ENCODE measurements at places on chromosomes 6 and 20.

DNA sequence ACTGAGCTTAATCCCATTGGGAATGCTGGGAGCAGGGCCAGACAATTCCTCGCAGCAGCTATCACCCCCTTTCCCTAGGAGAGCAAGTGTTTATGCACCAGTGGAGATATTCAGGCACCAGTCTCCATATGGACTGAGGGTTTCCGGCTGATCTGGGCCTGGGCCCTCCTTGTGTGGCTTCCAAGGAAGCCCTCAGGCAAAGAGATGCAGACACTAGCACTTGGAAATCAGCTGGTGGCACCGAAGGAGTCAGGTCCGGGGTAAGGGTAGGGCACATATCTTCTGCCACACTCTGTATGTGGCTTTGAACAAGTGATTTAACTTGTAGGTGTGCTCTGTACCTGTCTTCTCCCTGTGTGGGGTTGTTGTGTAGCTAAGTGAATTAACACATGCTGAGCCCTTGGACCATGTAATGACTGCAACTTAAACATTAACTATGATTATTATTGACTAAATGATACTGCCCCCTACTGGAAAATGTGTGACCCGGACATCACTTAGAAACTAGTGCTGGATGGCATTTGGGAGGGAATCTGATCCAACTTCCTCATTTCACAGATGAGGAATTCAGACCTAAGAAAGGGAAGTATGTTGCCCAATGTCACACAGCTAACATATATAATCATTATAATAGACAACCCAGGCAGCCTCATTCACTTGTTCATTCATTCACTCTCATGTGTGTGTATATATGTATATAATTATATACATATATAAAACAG, 19.3 kb upstream of the WFDC2 start:
- DNase-seq = no peak

DNA sequence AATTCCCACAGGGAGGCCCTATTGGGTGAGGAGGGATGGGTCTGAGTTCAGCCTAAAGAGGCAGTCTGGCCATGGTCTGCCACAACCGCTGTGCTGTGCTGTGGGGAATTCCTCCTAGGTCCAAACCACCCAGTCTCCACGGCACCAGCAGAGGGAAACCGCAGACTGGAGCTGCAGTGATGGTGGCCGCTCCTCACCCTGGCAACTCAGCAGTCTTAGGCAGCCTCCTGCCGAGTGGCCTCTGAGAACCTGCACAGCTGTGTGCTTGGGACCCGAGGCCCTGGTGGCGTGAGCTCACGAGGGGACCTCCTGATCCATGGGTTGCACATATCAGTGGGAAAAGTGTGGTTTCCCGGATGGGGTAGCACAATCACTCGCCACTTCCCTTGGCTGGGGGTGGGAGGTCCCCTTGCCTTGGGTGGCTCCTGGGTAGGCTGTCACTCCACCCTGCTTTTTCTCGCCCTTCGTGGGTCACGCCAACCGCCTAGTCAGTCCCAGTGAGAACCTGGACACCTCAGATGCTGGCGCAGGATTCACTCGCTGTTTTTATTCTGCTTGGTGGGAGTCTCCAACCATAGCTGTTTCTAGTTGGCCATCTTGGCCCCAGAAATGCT, 242.2 kb downstream of the CDH26 start:
- DNase-seq = no peak

DNA sequence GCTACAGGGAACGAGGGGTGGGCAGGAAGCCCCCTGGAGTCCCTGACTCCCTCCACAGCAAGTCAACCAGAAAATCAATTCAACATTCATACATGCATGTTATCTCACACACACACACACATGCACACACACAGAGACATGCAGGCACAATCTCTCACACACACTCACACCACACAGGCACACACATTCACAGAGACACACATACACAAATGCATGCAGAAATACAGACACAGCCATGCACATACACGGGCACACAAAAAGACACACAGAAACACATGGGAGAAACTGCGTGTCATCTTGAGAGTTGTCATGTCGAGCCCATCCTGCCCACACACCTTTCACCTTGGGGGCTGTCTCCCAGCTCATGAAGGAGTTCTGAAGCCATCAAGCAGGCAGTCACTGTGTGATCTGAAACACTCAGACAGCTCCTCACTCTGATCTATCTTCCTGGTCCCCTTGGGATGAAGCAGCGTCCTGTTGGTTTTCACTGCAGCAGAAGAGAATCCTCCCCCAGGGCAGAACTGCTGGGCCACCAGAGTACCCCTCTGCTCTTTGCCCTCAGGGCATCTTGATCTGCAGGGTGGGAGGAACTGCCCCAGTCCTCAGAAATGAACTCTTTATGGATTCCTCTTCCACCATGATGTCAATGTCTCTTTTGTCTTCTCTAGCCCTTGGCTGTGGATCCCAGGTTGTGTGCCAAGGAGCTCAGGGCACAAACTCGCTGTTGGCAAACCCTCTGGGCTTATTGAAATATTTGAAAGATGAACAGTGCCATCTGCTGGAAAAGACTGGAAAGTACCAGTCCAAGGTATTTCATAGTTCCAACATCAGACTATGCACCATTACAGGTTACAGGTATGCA, 8.8 kb downstream of the RAET1L start:
- DNase-seq = peak; percentile 34

- no peak for DNase-seq
Observed at GRCh38 chr6:51184046-51184445, 365.4 kb downstream of the TFAP2B start.

DNA sequence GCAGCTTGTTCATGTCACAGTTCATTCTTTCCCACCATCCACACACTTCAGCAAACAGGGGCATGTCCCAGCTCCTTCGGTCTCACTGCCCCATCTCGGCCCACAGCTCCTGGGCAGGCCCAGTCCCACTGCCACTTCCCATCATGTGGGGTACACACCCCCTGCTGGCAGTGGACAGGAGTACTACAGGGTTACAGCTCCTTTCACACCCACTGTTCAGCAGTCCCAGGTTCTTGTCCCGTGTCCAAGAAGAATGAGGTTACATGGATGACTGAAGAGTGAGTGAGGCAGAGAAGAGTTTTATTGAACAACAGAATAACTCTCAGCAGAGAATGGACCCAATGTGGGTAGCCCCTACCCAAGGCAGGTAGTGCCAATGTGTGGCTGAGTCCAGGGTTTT, 77.8 kb upstream of the SMLR1 start:
- no peak for DNase-seq

- DNase-seq = no peak
Observed at GRCh38 chr6:145623231-145623630, 112.1 kb downstream of the EPM2A start.

DNA sequence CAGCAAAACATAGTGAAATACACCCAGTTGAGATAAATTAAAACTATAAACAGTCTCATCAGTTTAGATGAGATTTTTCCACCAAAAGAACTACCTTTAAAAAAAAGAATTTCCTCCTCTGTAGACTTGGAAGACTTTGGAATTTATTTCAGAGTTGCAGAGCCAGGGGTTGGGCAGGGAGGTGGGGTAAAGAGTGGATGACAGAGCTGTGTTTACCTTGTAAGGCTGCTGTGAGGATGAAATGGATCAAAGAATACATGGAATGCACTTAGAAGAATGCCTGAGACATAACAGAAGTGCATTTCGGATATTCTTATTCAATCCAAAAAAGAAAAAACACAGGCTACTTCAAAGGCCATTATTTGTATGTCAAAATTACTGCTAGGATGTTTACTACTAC, 6.4 kb upstream of the LY86 start:
- no peak for DNase-seq

- no peak for DNase-seq
Observed at GRCh38 chr20:4797275-4797674, 75.6 kb downstream of the PRND start.

- no peak for DNase-seq
Observed at GRCh38 chr6:169201985-169202384, 51.7 kb downstream of the THBS2 start.

DNA sequence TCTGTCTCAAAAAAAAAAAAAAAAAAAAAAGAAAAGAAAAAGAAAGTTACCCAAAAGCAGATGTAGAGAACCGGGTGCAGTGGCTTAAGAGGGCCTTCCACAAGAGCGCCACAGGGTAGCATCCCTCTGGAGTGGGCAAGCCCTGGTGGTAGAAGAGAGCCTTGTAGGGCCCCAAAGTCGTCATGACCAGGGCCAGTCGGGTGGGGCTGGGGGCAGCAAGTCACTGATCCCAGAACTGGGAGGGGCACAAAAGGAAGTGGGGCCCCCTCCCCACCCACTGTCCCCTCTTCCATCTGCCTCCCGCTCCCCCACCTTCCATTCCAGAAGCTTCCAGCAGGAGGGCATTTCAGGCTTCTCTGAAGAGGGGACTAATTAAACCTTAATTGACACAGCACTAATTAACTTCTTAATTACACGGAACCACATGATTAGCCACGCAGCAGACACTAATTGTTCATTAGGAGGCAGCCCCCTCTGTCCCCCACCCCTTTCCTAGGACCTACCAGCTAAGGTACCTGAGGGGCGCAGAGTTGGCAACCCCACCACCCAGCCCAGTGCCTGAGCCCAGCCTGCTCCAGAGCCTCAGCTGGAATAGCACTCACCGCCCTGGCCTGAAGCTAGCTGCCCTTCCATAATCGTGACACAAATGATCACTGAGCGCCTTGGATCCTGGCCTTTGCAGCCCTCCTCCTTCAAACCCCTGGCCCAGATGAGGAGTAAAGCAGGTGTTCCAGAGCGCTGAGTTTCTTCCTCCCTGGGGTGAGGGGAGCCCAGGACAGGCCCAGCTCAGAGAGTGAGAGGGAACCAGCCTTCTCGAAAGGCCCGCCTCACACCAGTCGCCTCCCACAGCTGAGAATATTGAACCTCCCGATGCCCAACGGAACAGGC, 34.8 kb downstream of the MDFI start:
- DNase-seq = no peak

- DNase-seq = no peak
Observed at GRCh38 chr6:108302386-108302785, 7.5 kb downstream of the AFG1L start.

DNA sequence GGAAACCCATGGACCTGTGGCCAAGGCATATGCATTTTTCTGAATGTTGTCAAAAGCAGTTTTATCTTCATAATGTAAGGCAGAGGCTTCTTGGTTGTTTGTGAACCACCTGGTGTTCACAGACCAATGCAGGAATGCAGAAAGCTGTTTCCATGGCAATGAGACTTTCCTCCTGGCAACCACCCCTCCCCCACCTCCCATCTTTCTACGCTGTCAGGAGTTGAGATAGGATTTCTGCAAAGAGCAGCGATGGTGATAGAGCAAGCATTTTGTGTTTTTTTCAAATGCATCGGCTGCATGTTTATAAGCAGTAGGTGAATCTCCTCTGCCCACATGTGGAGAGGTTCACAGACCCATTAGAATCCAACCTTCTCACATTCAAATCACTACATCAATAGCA, 114.1 kb upstream of the SMLR1 start:
- DNase-seq = no peak

GRCh38 chr6:154484942-154485341, 25.5 kb downstream of the CNKSR3 start:
- DNase-seq = no peak

DNA sequence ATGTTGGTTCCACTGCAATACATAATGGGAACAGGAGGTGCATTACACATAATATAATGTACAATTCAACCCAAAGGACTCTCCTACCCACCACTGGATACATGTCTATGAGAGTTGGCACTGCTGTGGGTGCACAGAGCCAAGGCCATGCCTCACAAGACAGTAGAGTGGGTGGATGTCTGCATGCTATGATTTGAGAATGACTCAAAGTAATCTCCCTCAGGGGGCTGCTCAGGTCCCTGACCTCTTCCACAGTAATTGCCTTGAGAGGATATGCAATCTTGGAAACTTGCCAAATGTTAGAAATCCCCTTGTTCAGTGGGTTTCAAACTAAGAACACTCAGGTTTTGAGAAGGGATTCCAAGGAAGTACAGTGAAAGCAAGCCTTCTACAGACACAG, 79.0 kb downstream of the ANKEF1 start:
- no peak for DNase-seq

DNA sequence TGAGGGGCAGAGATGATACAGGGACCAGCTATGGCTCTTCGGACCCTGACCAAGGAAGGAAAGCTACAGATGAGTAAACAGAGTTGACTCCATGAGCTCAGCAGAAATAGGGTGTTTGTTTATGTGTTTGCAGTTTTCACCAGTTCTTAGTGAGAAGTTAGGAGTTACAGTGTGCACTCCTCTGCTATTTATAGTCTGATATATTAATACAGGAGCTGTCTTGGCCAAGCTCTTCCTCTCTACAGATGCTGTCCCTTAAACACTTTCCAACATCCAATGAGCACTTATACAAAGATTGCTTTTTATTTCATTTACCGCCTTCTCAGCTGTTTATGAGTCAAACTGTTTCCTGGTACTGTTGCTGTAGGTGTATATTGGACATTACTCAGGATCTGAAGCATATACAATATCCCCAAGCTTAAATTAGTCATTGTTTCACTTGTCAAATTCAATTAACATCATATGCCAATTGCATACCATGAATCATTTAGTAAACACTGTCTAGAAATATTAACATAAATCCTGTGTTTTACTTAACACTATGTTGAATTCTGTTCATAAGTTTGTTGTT, 618.0 kb downstream of the PRKN start:
- DNase-seq = no peak

GRCh38 chr6:4466769-4467480, 309.3 kb upstream of the CDYL start:
- DNase-seq = no peak

DNA sequence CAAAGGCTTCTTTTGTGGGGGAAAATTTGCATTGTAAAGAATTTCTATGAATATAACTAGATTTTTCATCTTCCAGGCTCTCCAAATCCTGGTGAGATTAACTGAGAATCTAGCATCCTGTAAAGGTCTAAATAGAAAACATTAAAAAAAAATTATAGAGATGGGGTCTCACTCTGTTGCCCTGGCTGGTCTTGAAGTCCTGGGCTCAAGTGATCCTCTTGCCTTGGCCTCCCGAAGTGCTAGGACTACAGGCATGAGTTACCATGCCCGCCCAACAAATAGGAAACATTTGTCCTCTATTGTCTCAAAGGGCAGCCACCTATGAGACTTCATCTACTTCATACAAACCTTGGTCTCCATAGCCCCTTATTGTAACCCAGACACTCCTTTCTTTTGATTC, 25.2 kb upstream of the NCOA3 start:
- no peak for DNase-seq

DNA sequence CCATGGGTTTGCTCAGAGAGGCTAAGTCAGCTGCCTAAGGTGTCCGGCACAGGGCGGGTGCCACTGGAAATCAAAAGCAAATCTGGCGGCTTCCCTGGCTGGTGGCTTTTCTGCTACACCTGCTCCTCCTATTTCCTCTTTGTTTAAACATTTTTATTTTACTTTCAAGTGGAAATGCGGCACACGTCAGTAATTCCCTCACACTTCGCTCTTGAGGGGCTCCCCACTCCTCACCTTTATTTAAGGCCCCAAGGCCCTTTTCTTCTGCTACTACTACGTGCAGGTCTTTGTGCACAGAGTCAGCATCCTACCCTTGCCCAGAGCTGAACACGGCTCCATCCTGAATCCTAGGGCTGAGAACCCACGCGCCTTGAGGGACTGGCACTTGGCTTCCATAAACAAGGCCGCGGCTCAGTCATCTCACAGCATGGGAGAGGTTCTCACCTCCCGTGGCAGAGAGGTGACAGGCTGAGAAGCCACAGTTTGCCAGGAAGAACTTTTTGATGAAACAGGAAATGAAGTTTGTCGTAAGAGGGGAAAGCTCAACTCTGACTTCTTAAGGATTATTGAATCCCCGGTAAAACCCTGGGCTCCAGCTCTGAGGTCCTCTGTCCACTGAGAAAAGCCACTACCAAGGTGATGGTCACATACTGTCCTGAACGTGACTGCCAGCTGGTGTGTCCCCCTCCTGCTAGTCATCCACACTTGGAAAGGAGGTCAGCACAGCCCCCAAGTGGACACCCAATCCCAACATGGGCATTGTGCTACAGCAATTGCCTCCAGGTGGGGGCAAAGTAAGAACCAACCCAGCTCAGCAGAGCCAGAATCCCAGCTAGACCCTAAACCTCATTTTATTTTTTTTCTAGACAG, 48.0 kb downstream of the NFATC2 start:
- DNase-seq = no peak
